ENCODE measurements at places on chromosomes 12 and 14.
A peak's percentile ranks its signal among the peaks of the same experiment; 100 is the strongest.

- H3K27me3 ChIP-seq: no peaks in the 10 kb centered on the region
- no peaks in the 10 kb centered on the region for H3K36me3 ChIP-seq
- no peak overlapping the region for H3K4me3 ChIP-seq
- no peaks in the 10 kb centered on the region for H3K4me1 ChIP-seq
- DNase-seq: no peak
Measured at GRCh38 chr12:68067762-68068376, 78.6 kb downstream of the IFNG-AS1 start.

GRCh38 chr12:100267603-100268281, 765 bp downstream of the SCYL2 start:
- H3K4me1 ChIP-seq: no peaks in the 10 kb centered on the region
- H3K36me3 ChIP-seq: no peaks in the 10 kb centered on the region
- H3K27ac ChIP-seq: peak overlapping the region; percentile 95
- DNase-seq: no peak
- no peaks in the 10 kb centered on the region for H3K27me3 ChIP-seq

GRCh38 chr12:20305470-20305869, 62.9 kb upstream of the PDE3A start:
- no peaks in the 10 kb centered on the region for H3K4me1 ChIP-seq
- H3K27ac ChIP-seq: no peak overlapping the region

DNA sequence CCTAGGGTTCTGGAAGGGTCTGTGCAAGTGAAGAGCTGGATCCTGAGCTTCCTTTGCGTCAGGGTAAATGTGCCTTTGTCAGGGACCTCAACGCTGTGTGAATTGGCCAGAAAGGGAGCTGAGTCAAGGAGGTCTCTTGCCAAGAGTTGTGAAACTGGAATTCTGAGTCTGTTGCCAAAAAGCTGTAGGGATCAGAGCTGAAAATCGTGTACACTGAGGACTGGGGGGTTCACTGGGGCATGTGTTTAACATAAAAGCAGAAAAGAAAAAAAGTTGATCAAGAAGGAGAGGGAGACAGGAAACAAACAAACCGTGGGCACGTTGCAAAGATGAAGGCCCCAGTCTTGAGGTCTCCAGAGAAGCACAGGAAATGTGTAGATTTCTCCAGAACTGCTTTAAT, 1081.5 kb downstream of the VRK1 start:
- DNase-seq: peak; percentile 15
- no peak overlapping the region for H3K4me3 ChIP-seq

DNA sequence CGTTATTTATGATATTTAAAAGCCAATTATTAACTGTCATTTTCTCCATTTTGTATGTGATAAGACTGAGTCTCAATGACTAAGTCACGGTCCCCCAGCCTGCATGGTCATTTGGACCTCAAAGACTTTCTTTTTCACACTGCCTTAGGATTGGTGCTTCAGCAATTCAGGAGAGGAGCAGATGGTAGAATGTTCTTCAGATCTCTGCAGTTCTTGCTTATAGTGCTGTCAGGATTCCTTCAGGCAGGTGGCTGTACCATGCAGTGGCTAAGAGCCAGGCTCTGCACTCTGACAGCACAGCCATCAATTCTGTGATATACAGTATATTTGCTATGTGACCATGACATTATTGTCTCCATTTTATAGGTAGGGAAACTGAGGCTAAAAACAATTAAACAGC, 18.7 kb downstream of the SSPN start:
- H3K27ac ChIP-seq: no peak overlapping the region
- no peak overlapping the region for H3K4me3 ChIP-seq
- no peaks in the 10 kb centered on the region for H3K27me3 ChIP-seq
- H3K36me3 ChIP-seq: no peaks in the 10 kb centered on the region
- DNase-seq: no peak

GRCh38 chr14:61695695-61696527, 598 bp downstream of the HIF1A start:
- peak overlapping the region; percentile 92 for H3K27ac ChIP-seq
- H3K36me3 ChIP-seq: no peaks in the 10 kb centered on the region
- H3K27me3 ChIP-seq: no peaks in the 10 kb centered on the region
- peak overlapping the region; percentile 97 for H3K4me3 ChIP-seq

GRCh38 chr14:64778104-64778754, 74.0 kb downstream of the PLEKHG3 start:
- no peaks in the 10 kb centered on the region for H3K4me1 ChIP-seq
- DNase-seq: no peak
- no peaks in the 10 kb centered on the region for H3K27me3 ChIP-seq
- H3K36me3 ChIP-seq: no peaks in the 10 kb centered on the region

DNA sequence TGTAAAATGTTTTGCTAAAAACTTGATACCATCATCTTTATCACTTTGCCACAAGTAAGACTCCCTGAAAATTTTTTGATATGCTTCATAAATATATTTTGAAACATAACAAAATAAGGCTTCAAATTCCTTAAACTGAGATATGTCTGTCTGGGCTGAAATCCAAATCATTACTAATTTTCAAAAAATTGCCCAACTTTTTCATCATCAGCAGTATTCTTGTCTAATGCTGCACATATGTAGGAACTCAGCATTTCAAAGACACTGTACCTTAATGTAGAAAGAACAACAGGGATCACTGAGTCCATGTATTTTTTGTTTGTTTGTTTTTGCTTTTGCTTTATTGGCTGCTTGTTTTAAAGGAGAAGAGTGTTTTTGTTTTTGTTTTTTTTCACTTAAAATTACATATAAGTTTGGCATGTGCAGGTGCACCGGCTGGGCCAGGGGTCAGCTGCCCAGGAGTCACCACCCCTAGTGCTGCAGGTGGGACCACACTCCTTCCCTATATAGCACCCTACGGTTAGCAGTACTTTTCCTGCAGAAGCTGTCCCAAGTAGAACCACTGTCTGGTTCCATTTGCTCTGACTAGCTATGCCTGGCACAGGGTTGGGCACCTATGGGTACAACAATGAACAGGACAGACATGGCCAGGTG, 231.2 kb downstream of the PIK3C2G start:
- DNase-seq: no peak
- H3K27ac ChIP-seq: no peak overlapping the region
- no peaks in the 10 kb centered on the region for H3K4me1 ChIP-seq
- H3K4me3 ChIP-seq: no peak overlapping the region
- H3K36me3 ChIP-seq: no peaks in the 10 kb centered on the region
- H3K27me3 ChIP-seq: no peaks in the 10 kb centered on the region
